ENCODE measurements at places on chromosomes 3 and 15.

GRCh38 chr3:13348661-13349396 is 71.3 kb downstream of the NUP210 start:
- DNase-seq = peak; percentile 27

DNA sequence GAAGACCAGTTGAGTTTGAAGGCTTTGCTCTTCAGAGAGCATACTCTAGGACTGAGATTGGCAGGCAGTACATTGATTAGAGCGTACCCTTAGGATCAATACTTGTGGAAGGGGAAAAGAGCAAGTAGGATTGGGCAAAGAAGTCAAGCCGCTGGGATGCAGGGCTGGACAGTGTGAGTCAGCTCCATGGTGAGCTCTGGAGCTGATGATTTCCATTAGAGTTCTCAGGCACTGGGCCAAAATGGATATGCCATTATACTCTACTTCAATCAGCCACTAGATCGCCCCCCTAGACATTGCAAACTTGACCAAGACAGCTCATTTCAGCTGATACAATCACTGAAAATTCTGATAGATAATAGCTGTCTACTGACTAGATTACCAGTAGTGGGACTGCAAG is 432.7 kb upstream of the ALCAM start:
- DNase-seq = no peak

- no peak for DNase-seq
Measured at GRCh38 chr15:53974813-53975212, 3.4 kb upstream of the UNC13C start.

DNA sequence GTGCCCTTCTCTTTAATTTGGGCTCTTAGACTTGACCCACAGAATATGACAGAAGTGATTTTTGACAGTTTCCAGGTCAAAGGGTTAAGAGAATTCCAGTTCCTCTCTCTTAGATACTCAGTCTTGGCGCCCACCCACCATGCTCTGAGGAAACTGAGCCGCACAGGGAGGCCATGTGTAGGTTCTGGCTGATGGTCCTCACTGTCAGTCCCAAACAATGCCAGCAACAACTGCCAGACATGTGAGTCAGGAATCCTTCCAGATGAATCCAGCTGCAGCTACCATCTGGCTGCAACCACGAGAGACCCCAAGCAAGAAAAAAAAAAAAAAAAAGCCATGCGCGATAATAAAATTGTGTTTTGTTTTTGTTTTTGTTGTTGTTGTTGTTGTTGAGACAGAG is 326.6 kb downstream of the MAGI1 start:
- no peak for DNase-seq

- no peak for DNase-seq
Measured at GRCh38 chr3:139310474-139310933, 33.3 kb upstream of the MRPS22 start.

DNA sequence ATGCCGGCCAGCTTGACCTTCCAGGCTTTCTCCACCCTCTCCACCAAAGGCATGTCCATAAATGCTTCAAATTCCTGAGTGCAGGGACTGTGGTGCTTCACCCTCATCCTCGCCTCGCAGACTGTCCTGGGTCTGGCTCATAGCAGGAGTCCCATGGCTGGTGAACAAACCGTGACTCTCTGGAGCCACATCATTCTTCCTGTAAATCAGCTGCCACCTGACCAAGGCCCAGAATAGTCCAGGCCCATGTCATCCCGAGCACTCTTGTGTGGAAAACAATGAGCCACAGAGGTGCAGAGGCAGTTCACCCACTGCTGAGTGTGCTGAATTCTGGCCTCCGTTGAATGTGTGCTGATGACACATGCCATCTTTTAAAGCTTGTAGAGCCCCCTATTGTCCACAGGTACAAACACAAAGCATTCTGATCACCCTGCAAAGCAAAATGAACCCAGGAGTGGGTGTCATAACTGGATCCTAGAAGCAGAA is 68.6 kb downstream of the ABHD5 start:
- peak; percentile 40 for DNase-seq

DNA sequence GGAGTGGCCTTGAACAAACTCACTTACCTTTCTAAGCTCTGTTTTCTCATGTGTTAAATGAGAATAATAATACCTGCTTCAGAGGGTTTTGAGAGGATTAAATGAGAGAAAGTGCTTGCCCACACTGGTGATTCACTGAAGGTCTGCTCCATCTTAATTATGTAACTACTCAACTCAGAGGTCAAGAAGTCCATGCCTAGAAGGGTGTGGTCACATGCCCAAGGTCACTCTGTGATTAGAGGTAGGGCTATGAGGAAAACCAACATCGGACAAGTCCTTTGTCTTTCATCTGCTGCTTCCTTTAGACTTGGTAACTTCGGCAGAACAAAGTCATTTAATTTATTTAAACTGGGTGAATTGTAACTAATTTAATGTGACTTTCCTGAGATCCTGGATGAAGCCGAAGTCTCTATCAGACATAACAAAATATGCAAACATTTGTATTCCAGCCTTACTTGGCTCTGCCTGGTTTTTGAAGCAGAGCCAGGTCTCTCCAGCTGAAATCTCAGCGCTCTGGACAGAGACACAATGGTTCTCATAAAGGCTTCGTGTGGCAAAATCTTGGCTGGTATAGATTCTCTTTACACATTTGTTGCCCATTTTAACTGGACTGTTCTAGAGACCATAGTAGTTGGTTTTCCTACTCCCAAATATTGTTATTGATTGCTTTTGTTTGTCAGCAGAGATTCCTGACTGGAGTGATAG is 3.0 kb downstream of the CHRNA7 start:
- no peak for DNase-seq

DNA sequence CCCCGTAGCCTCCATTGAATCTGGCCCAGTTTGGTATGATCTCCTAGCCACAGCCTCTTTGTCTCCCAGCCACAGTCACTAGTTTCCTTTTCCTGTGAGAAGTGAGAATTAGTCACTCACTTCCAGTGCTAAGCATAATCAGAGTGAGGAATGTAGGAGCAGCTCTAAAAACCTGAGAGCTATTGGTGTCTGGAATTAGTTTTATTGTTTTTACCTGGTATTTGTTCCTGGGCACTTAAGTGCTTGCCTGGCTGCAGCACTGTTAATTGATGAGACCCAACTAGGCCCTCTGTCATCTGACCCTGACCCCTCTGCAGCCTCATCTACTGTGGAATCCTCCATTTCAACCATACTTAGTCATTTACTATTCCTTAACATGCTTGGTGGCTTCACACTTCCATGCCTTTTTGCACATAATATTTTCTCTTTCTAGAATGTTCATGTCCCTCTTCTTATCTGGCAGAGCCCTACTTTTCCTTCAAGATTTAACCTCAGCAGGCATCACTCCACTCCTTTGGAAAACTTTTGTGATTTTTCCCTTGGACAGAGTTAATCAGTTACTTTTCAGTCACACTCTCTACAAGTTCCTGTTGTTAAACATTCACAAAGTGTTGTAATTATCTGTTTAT is 48.8 kb downstream of the PDE8A start:
- DNase-seq = no peak

GRCh38 chr3:38266810-38267209 is 1.2 kb downstream of the SLC22A13 start:
- no peak for DNase-seq

- peak; percentile 53 for DNase-seq
Measured at GRCh38 chr15:80567721-80568157, 127.4 kb upstream of the ABHD17C start.

DNA sequence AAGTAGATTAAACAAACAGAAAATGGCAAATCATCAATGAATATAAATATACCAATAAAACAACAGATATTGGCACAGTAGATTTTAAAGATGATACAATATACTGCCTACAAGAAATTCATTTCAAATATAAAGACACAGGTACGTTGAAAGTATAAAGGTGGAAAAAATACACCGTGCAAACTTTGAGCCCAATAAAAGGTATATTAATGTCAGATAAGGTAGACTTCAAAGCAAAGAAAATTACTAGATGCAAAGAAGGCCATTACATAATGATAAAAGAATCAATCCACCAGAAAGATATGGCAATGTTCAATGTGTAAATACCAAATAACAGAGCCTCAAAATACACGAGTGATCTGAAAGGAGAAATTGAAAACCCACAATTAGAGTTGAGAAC is 34.3 kb upstream of the VIPR1 start:
- no peak for DNase-seq

- no peak for DNase-seq
Measured at GRCh38 chr15:85707519-85708338, 87.0 kb downstream of the KLHL25 start.

DNA sequence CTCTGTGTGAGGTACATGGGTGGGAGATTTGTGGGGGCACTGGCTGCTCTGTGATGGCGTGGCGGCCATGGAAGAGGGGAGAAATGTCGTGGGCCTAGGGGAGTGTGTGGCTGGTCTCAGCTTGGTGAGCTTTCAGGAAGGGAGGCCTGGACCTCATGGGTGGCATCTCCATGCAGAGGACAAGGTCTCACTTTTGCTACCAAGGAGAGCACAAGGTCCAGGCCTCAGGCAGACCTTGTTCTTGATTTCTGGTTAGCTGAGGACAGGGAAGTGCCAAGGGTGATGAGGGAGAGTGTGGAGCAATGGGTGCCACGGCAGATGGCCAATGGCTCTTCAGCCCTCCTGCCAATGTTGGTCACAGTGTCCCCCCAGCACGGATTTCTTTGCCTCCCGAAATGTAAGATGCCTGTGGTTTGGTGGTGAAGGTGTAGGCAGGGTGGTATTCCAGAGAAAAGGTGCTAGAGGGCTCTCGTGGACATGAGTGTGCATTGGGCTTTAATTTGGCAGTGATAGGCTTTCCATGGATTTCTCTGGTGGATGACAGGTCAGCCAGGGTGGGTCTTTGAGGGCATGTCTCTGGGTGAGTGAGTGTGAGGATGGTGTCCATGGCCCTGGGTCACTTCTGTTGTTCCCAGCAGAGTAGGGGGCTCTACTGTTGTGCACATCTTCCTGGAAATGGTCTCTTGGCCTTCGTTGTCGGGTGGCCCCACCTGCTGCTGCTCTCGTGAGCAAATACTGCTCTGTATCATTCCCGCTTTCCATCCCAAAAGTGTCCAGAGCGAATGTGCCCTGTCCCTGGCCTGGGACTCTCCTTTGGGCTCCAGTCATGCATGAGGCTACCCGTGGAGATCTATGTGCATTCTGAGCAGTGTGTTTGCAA is 108.0 kb downstream of the SNRPN start:
- no peak for DNase-seq

DNA sequence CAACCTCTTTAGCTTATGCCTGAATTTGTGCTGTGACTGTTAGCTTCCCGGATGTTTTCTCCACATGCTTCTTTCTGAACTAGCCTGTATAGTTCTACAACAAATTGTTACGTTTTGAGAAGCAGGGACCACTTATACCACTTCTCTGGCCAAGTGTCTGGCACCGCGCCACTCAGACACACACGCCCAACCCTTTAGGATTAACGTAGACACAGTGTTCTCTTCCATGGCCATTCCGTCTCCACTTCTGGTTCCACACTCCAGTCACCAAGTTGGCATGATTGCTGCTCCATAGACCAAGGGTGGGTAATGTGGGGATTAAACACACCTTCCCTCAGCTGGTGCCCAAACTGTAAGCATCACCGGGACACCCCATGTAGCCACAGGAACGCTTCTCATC is 755 bp upstream of the TMEM108 start:
- DNase-seq = no peak

DNA sequence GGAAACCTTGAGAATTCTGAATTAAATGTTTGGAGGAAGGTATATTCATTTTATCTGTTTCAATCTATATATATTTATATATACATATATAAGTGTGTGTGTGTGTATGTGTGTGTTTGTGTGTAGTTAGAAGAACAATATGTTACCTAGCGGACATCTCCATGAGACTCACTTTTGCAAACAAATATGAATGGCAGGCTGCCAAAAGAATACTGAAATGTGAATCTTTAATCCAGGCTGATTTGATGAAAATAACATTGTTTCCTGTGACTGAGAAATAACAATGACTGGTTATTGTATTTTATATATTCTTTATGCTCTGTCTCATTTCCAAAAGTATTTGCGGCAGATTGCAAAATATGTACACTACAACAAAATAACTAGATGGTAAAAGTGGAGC is 255.5 kb upstream of the TGFBR2 start:
- no peak for DNase-seq

GRCh38 chr3:134646086-134646485 is 4.7 kb downstream of the KY start:
- no peak for DNase-seq

- DNase-seq = no peak
Measured at GRCh38 chr15:40047415-40048210, 8.6 kb upstream of the SRP14 start.

DNA sequence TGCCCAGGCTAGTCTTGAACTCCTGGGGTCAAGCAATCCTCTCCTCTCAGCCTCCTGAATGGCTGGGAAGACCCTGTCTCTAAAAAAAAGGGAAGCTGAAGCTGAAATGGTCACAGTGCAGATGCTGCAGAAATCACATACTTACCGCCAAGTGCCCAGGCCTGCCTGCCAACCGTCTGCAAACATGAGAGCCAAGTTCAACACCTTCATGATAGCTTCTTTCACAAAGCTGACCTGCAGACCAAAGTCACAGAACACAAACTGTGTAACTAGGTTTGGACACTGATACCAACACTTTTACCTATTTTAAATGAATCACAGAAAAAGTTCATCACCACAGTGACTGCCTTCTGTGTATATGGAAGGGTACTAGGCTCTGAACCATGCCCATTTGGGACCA is 22.8 kb upstream of the CYFIP1 start:
- no peak for DNase-seq

GRCh38 chr15:80015156-80015555 is 44.2 kb upstream of the BCL2A1 start:
- DNase-seq = no peak

DNA sequence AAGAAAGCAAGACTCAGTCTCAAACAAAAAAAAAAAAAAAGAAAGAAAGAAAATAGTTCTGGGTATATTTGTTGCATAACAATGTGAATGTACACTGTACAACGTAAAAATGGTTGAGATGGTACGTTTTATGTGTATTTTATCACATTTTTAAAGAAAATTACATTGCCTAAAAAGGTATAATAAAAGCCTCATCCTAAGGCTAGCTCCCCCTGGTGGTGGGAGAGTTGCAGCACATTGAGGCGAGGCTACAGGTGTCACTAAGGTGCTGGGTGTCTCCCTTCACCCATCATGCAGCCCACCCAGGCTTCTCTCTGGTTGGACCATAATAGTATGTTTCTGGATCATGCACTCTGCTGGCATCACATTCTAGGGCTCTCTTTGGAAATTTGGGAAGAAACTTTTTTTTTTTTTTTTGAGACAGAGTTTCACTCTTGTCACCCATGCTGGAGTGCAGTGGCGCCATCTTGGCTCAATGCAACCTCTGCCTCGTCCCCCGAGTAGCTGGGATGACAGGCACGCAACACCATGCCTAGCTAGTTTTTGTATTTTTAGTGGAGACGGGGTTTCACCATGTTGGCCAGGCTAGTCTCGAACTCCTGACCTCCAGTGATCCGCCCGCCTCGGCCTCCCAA is 12.4 kb upstream of the RAB11A start:
- DNase-seq = peak; percentile 55

DNA sequence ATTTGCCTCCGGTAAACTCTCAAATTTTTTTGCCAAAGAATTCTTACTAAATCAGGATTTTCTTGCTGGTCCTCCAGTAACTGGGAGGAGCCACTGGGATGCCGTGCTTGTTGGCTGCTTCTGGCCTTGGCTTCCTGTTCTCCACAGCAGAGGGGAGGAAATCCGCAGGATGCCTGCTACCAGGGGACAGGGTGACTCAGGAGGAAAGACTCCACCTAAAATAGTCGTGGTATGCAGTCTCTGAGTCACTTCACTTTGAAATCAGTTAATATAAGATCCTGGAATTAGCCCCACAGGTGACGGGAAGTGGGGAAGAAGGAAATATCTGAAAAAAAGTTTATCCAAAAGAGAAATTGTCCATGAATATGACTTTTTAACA is 6.5 kb upstream of the TM4SF18 start:
- no peak for DNase-seq

All from nephron progenitor cell (in vitro differentiated cells).